ENCODE measurements at places on chromosomes 6 and 20. TPM values are rescaled to one million over a fixed set of nuclear protein-coding genes. Genes with fewer than 3 reads are reported as not detected.

- DNase-seq = no peak
These were observed 14.2 kb downstream of the SLC22A23 start for GRCh38 chr6:3442431-3443220.

DNA sequence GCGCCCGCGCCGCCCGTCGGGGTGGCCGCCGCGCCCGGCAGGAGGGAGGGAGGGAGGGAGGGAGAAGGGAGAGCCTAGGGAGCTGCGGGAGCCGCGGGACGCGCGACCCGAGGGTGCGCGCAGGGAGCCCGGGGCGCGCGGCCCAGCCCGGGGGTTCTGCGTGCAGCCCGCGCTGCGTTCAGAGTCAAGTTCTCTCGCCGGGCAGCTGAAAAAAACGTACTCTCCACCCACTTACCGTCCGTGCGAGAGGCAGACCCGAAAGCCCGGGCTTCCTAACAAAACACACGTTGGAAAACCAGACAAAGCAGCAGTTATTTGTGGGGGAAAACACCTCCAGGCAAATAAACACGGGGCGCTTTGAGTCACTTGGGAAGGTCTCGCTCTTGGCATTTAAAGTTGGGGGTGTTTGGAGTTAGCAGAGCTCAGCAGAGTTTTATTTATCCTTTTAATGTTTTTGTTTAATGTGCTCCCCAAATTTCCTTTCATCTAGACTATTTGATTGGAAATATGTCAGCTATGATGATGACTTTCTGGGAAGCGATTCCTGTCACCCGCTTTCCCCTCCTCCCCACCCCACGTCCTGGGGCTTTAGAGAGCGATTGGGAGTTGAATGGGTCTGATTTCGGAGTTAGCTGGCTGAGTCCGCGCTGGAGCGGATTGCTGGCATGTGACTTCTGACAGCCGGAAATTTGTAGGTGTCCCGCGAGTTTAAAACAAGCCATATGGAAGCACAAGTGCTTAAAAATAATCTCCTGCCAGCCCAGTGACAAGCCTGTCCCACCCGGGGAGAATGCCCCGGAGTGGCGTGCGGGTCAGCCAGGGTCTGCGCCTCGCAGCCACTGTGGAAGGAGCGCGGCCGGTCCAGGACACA lies 1.1 kb downstream of the ESR1 start:
- peak; percentile 60 for DNase-seq

DNA sequence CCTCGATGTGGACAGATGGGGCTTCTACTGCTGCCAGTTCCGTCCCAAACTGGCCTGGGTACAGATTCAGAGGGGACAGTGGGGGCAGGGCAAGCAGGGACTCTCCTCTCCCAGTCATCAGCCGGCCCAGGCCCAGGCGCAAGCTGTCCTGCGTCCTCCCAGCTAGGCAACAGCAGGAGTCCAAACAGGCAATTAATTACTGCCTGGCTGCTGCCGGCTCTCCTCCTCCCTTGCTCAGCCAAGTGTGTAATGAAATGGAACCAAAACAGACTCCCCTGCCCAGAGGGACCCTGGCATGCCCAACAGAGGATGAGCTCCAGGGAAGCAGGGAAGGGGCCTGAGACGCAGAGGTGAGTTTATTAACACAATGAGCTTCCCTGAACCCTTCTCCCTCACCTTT lies 17.8 kb upstream of the SLC32A1 start:
- DNase-seq = no peak

GRCh38 chr6:36657942-36658544 lies 20.5 kb upstream of the CDKN1A start:
- no peak for DNase-seq

Gene SLC18B1
- 7.1 TPM for total RNA-seq

GRCh38 chr6:138182939-138183789 lies 21.4 kb downstream of the ARFGEF3 start:
- DNase-seq = no peak

Gene HEY2
- total RNA-seq = 9.3 TPM

- no peak for DNase-seq
These were observed 45.3 kb downstream of the PDSS2 start for GRCh38 chr6:107413966-107414645.

Data from uterus (tissue), 4 donors.